Bronchial smooth muscle cell (primary cell): ENCODE measurements at places on chromosomes 1 and 21. TPM values are rescaled to one million over a fixed set of nuclear protein-coding genes. Genes with fewer than 3 reads are reported as not detected.

NFASC gene
- total RNA-seq: 0.77 and 8.5 TPM in 2 replicates

TMPRSS2 gene
- total RNA-seq: not detected in 2 replicates

TXNDC12 gene
- 17.7 and 18.3 TPM in 2 replicates for total RNA-seq

NBPF20 gene
- total RNA-seq: 2.6 and 2.8 TPM in 2 replicates

S100A7A gene
- total RNA-seq: not detected in 2 replicates

IPO9 gene
- 18.6 and 20.3 TPM in 2 replicates for total RNA-seq

FGR gene
- 0.09 and 0.16 TPM in 2 replicates for total RNA-seq

TNFRSF18 gene
- total RNA-seq: 0.34 and 0.79 TPM in 2 replicates

PTCH2 gene
- 0.17 and 0.95 TPM in 2 replicates for total RNA-seq

SELE gene
- not detected in 2 replicates for total RNA-seq

TNFRSF4 gene
- under 0.01 TPM in 1 of 2 replicates, not detected in the other for total RNA-seq

PLCH2 gene
- total RNA-seq: 0.16 and 0.43 TPM in 2 replicates

TMPRSS15 gene
- total RNA-seq: not detected in 2 replicates

AGT gene
- 1.5 and 5.7 TPM in 2 replicates for total RNA-seq

CFAP74 gene
- not detected in 2 replicates for total RNA-seq

LEMD1 gene
- not detected in 2 replicates for total RNA-seq

OR2G6 gene
- total RNA-seq: not detected in 2 replicates
